DND-41 (cell line): ENCODE measurements at places on chromosomes 13 and 19.
A peak's percentile ranks its signal among the peaks of the same experiment; 100 is the strongest.

GRCh38 chr19:35427187-35427586 lies 20.9 kb upstream of the FFAR2 start:
- DNase-seq, result no peak

GRCh38 chr13:42885325-42885724 lies 103.9 kb downstream of the FAM216B start:
- no peak for DNase-seq

DNA sequence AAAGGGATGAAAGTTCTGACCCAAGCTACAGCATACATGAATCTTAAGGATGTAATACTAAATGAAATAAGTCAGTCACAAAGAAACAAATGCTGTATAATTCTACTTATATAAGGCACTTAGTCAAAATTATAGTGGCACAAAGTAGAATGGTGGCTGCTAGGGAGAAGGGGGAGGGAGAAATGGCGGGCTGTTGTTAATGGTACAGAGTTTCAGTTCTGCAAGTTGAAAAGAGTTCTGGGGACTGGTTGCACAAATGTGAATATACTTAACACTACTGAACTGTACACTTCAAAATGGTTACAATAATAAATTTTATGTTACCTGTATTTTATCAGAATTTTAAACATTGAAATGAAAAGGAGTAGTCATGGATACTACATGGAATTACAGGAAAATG lies 48.9 kb upstream of the CLDN10 start:
- DNase-seq, result no peak

DNA sequence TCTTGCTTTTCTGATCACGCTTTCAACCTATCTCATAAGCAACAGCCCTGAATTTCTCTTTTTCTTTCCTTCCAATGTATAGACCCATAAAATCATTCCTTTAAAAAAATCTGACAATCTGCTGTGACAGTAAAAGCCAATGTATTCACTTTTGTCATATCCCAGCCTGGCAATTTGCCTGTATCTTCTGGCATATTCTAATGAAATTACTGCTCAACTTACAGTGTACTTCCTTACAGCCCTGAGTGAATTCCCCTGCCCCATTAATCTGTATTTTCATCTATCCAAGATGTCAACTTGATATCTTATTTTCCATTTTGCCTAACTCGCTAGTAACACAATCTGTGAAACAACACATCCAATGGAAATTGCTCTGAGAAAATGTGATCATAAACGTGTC lies 18.0 kb upstream of the SERP2 start:
- no peak for DNase-seq

DNA sequence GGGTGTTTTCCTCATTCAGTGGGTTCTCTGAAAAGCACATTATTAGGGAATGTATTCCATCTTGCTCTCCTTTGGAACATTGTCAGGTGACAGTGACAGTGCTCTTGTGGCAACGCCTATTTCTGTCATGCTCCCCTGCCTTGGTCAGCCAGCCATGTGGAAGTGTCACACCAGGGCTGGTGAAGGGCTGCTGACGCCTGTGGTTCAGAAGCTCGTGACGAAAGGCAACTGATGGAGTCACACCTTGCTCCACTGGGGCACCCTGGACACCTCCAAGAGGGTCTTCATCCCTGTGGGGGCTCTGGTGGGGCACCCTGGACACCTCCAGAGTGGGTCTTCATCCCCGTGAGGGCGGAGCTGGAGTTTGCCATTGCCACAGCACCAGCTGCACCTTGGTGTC lies 68.9 kb upstream of the GPR183 start:
- no peak for DNase-seq

- no peak for DNase-seq
Observed at GRCh38 chr19:1780272-1780958, 27.1 kb downstream of the ONECUT3 start.

GRCh38 chr19:1370579-1371361 lies 12.9 kb upstream of the NDUFS7 start:
- DNase-seq, result no peak

DNA sequence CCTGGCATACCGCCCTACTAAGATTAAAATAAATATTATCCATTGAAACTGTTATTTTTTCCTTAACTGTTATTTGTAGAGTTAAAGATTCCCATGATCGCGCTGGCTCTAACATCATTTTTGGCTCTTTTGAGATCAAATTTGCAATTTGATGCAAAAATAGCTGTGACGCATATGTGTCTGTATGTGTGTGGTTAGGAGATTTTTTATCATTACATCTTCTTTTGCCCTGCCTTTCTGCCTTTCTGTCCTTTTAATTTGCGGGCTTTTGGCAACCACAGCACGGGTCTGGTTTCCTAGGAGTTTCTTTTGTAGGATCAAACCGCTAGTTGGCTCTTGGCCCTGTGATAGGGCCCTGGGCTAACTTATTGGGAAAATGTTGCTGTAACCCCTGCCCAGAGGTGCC lies 37.3 kb upstream of the ALOX5AP start:
- no peak for DNase-seq

- no peak for DNase-seq
Observed at GRCh38 chr13:91046715-91047327, 300.7 kb upstream of the MIR17HG start.

DNA sequence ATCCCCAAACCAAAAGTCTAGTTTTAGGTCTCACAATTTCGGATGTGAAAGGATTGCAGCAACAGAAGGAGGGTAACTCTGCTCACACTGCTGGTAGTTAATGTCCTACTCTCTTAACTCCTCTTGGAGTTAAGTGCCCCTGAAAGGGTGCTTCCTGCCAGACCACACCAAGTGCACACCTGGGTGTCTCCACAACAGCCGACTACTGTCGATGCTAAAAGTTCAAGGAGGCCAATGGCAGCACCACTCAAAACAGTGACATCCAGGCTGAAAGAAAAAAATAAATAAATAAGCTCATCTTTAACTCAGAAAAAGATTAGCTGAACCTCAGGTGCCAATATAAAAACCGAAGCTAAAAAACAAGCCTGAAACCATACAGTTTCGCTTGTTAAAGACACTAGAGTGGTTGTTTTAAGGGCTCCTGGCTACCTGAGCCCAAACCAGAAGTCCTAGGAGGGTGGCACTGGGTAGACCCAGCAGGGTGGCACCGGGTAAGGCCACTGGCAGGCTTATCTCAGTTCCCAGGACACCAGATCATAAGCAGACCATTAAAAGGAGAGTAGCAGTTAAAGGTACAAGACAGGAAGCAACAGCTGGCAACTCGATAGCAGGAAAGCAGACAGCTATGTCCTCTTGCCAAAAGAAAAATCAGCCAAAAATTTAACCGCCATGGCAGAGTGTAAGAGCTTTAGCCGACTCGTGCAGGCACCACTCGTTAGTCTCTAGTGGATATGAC lies 39.3 kb downstream of the BRD4 start:
- DNase-seq, result peak; percentile 49

GRCh38 chr13:67367399-67367798 lies 137.3 kb upstream of the PCDH9 start:
- DNase-seq, result no peak

DNA sequence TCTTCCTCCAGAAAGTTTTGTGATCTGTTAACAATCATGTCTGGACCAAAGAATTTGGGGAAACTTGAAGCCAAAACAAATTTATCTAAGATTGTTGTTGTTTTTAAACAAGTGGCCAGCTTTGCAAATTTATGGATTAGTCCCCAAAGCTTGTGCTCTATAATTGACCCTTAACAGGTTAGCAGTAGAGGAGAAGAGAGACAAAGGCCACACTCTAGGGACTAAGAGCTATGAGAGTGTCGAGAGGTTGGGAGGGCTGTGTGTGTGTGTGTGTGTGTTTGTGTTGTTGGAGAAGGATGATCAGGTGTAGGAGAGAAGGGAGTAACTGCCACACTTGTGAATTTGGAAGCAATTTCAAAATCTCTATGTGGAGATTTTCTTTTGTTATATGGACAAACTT lies 367.3 kb downstream of the KCNRG start:
- DNase-seq, result no peak

DNA sequence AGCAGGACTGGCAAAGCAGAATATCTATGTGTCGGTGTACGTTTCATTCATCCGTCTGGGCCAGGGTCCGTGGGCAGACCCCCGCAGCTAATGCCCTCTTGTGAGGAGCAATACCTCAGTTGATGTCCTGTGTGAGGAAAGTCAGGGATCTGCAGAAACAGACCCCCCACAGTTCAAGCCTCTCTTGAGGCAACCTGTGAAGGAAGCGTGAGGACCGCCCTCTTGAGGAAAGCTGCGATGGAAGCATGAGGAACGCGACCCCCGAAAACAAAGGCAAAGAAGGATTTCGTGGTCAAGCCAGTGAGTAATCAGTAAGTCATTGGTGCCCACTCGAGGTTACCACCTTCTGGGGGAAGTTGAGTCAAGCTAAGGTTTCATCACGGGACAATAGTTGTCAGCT lies 20.9 kb upstream of the ZNF83 start:
- DNase-seq, result no peak

- DNase-seq, result peak; percentile 93
Observed at GRCh38 chr19:8307965-8308866, at the start of gene CD320. Gene CD320, minus strand, starts transcription at chr19:8308358. Its CDS starts 68 bp downstream, at chr19:8308290.

GRCh38 chr13:42466123-42466522 lies 107.8 kb upstream of the TNFSF11 start:
- DNase-seq, result no peak

- DNase-seq, result no peak
Observed at GRCh38 chr13:104140552-104140951, 1074.3 kb upstream of the SLC10A2 start.

DNA sequence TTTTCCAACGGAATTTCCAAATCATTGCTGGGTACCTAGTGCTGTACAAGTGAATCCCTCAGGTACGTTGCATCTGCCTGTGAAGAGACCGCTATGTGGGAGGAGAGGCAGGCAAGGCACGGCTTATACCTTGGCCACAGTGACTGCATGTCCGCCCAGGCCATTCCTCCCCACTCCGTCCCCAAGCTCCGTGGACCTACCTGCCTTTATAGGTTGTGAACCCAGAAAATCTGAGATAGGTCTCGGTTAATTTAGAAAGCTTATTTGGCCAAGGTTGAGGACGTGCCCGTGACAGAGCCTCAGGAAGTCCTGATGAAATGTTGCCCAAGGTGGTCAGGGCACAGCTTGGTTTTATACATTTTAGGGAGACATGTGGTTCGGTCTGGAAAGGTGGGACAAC lies 218.5 kb upstream of the TSHZ3 start:
- DNase-seq, result no peak

GRCh38 chr19:57803594-57804325 lies 11.0 kb downstream of the ZNF552 start:
- peak; percentile 18 for DNase-seq

DNA sequence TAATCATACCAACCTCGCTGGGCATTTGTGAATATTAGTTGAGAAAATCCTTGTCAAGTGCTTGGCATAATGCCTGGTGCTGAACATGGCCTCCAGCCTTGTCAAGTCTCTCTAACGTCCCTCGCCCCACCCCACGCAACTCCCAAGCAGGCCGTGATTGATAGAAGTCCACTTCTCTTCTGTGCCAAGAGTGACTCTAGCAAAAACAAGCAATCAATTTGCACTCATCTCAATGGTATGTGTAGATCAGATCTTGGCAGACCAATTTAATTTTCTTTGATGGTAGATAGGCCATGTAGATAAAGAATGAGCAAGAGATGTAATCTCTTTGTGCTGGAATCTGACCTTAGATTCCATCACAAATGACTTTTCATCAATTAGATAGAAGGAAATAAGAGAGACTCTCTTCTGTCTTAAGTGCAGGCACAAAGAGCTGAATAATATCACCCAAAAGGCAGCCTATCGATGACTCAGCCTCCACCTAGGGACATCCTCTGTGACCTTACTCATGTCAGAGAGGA lies 31.0 kb upstream of the KATNAL1 start:
- DNase-seq, result no peak

GRCh38 chr13:53182724-53183123 lies 154.1 kb downstream of the OLFM4 start:
- DNase-seq, result no peak

- DNase-seq, result no peak
Observed at GRCh38 chr19:6340493-6341201, 7.2 kb upstream of the ACER1 start.

- DNase-seq, result no peak
Observed at GRCh38 chr13:74039154-74039553, 95.0 kb downstream of the KLF12 start.

- DNase-seq, result no peak
Observed at GRCh38 chr13:50800091-50800739, 43.3 kb downstream of the DLEU7 start.

- no peak for DNase-seq
Observed at GRCh38 chr13:44336934-44337333, 36.7 kb upstream of the SERP2 start.

DNA sequence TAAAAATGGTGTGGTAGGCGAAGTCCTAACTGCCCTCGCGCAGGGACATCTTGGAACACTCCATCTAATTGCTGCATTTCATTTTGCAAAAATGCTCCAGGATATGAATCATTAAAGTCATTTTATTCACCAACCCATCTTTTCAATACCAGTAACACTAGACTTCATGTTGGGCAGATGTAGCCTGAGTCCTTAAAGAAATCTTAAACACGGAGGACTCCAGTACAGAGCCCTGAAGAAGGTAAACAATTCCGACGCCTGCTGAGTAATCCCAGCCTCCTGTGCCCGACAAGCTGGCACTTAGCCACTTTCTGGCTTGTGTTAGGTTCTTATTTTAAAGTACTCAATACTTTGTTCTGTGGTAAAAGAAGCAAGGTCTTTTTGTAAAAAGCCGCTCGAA lies 58.0 kb upstream of the IRS2 start:
- DNase-seq, result no peak

DNA sequence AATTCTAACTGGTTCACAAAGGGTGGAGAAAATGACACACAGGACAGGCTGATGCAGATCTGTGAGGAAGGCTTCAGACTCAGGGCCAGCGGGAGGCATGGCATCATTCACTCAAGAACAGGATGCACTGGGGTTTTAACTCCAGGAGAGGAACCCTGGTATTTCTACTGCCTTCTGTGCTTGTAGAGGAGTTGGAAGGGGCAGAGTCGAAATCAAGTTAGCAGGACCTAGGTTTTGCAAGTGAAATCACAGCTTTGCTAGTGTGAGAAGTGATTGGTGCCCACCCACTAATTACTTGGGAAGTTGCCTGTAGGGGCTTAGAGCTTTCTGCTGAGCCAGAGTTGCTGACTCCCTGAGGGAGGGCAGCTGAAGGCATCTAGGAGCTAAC lies 92.7 kb downstream of the AKAP11 start:
- DNase-seq, result no peak

- DNase-seq, result no peak
Observed at GRCh38 chr19:7494416-7495098, 5.7 kb upstream of the PEX11G start.

GRCh38 chr19:50465986-50466705 lies 10.2 kb upstream of the EMC10 start:
- DNase-seq, result no peak

DNA sequence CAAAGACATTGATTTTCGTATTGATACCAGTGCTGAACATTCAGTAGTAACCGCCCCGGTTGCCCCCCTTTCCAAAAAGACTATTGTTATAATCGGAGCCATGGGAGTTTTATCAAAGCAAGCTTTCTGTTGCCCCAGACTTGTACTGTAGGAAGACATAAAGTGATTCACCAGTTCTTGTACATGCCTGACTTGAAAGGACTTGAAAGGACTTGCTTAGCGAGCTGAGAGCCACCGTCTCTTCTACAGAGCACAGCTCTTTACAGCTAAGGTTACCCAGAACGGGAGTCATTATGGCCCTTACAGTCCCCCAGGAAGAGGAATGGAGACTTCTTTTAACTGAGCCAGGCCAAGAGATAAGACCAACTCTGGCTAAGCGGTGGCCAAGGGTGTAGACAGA lies 5.1 kb downstream of the ZNF816 start:
- DNase-seq, result no peak
